ENCODE measurements at places on chromosomes 12 and 14.
A peak's percentile ranks its signal among the peaks of the same experiment; 100 is the strongest.

GRCh38 chr12:8917751-8918150, 3.4 kb downstream of the PHC1 start:
- DNase-seq: no peak

DNA sequence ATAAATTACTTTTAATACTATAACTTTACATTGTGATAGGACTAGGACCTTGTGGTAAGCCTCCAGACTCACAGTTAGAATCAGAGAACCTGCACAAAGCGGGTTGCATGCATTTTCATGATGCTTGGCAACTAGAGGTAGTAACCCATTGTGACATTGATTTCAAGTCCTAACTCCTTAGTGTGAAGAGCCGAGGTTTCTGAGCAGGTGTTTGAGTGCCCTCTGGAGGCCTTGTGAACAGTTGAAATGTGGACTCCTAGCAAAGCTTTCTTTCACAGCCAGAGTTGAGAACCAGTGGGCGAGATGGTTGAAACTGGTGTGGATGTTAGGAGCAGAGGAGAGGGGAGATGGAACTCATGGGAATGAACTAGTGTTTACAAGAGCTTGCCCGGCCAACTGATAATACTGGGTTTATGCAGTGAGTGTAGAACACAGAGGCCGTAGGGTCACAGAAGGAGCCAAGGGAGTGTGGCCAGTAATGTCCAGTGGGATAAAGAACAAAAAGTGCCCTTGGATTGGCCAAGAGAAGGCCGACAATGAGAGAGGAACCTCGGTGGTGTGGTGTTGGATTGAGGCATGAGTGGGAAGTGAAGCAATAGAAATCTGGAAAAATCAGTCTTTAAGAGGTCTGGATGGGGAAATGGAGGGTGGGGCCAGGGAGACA, 10.9 kb downstream of the ZNF664 start:
- no peak for DNase-seq

DNA sequence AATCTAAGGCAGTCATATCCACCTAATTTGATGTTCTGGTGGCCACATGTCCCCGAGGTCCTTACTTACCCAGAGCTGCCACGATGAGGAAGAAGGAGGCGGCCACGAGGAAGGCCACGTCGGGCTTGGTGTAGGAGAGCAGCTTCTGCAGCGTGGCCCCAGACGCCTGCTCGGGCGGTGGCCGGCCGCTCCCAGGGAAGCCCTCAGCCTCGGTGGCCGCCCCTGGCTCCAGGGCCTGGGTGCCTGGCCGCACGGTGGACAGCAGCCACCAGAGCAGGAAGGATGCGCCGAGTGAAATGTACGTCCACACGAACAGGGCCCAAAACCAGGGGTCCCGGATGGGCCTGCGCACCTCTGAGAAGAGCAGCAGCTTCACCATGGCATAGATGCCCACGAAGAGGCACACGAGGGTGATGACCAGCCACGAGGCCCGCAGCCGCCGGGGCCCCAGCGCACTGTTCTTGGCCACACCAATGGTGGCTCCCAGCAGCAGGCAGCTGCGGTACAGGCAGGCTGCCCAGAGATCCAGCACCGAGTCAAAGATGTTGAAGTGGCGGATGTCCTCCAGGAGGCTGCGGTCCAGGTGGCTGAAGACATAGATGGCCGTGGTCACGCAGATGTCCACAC, 6.6 kb downstream of the ABCB9 start:
- no peak for DNase-seq

GRCh38 chr12:59820594-59821011, 224.8 kb downstream of the SLC16A7 start:
- no peak for DNase-seq

- no peak for DNase-seq
These were observed 1278.4 kb upstream of the FLRT2 start for GRCh38 chr14:84251411-84252115.

- DNase-seq: no peak
These were observed 47.5 kb upstream of the TCL1A start for GRCh38 chr14:95761436-95761835.

DNA sequence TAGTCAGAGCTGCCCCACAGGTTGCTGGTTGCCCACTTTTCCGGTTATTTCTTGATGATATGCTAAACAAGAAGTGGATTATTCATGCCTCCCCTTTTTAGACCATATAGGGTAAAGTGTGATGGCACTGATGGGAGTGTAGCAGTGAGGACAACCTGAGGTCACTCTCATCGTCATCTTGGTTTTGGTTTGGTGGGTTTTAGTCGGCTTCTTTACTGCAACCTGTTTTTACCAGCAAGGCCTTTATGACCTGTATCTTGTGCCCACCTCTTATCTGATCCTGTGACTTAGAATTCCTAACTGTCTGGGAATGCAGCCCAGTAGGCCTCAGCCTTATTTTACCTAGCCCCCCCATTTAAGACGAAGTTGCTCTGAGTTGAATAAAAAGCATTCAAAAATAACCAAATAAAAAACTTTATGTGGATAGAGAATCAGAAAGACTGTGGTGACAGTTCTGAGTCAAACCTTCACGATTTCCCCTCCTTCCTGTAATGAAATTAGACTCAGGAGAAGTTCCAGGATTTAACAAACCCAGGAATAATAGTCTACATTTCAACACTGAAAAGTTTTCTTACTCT, 144.2 kb downstream of the PAWR start:
- DNase-seq: peak; percentile 16

GRCh38 chr14:62445570-62445969, 599.7 kb downstream of the KCNH5 start:
- no peak for DNase-seq

DNA sequence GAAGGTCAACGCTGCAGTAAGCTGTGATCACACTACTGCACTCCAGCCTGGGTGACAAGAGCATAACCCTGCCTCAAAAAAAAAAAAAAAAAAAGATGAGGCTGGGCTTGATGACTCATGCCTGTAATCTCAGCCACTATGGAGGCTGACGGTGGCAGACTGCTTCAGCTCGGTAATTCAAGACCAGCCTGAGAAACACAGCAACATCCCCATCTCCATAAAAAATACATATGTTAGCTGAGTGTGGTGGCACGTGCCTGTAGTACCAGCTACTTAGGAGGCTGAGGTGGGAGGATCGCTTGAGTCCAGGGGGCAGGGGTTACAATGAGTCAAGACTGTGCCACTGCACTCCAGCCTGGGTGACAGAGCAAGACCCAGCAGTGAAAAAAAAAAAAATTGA, 50.4 kb downstream of the GXYLT1 start:
- no peak for DNase-seq

DNA sequence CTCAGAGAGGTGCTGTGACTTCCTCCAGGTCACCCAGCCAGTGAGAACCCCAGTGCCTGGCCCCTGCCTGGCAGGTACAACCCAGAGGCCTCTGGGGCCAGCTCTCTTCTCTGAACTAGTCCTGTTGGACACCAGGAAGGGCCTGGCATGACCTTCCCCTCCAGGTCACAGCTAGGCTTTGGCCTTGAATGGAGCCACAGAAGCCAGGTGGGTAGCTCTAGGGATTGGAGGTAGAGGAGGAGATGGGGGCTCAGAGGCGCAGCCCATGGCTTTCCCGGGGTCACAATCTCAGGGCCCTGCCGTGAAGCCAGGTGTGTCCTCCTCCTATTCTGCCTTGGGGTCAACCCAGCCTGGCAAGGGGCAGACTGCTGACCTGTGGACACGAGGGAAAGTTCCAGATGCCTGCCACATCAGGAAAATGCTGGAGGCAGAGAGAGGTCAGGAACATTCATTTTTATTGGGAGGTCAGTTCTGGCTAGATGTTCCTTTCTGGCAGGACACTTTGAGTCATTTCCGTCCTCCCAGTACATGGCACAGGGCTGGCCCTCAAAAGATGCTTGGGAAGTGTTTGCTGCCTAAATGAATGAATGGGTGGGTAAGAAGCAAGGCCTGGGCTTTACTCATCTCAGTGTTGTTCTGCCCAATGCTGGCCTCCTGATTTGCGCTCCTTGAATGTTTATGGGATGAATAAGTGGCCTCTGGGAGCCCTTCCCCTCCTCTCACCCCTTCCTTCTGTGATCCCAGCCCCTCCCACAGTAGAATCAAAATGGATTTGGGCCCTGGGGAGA, 25.4 kb downstream of the FAM222A start:
- DNase-seq: no peak

GRCh38 chr14:56816574-56817391, 6.5 kb upstream of the OTX2 start:
- no peak for DNase-seq

DNA sequence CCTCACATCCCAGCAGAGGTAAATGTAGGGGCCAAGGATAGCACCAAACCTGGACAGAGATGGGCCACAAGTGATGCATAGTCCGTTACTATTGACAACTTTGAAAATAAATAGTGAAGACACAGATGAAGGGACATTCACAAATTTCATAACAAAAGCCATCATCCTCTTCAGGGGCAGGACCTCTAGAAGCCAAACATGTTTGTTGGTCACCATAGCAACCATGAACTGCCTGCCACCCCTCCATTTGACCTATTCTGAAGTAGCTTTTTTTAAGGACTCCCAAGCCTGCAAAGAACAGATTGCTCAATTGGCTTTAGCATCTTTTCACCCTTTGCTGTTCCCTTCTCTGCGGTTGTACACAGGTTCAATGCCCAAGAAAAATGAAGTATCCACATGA, 35.7 kb upstream of the MDM1 start:
- DNase-seq: no peak

GRCh38 chr14:91333650-91334039, 84.0 kb downstream of the CCDC88C start:
- no peak for DNase-seq

GRCh38 chr14:95667249-95667693, 19.0 kb upstream of the TCL1B start:
- DNase-seq: no peak

DNA sequence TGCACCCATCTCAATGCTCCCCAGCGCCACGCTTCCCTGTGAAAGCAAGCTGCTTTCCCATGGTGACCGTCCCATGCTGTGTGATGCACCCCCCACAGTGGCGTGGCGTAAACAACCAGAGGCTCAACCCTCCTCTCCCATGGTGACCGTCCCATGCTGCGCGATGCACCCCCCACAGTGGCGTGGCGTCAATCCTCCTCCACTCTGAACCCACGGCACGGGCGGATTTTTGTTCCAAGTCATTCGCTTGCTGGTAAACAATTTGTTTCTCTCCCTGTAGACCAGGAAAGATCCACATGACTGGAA, 8.9 kb downstream of the STX2 start:
- DNase-seq: no peak

DNA sequence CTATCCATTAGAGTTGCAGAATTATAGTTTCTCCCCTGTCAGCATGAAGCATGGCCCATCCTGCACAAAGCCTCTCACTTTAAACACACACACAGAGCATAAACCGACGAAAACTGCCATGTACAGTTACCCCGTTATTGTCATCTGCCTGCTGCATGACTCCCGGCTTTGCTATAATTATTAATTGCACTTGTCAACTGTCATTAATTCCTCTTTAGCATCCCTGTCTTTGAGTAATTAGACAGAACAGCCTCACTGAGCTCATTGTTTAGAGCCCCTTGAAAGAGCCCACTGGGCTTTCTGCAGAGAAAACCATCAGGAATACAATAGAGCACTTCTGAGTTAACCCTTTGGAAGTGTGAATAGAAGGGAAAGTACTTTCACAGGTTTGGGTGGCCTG, 307.2 kb upstream of the SOX5 start:
- no peak for DNase-seq

GRCh38 chr14:101723061-101723595, 38.4 kb upstream of the PPP2R5C start:
- no peak for DNase-seq

- DNase-seq: no peak
These were observed 4.4 kb upstream of the HOXC9 start for GRCh38 chr12:53995378-53996239.

- no peak for DNase-seq
These were observed 47.4 kb downstream of the SLC35F4 start for GRCh38 chr14:57818511-57818910.

DNA sequence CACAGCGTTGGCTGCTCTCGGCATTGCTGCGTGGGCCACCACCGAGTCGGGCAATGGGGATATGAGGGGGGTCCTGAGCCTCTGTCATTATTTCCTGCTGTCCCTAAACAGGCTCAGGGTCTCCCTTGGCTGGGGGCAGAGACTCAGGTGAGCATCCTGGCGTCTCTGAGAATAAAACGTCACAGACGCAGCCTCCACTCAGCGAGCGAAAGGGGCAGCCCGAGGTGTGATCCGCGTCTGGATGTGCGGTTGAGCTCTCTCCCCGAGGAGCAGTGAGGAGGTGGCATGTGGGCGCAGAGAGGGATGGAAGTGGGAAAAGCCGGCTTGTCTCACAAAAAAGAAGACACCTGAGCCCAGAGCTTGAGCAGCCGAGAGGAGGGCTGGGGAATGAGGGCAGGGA, 62.6 kb downstream of the GALNT9 start:
- no peak for DNase-seq

DNA sequence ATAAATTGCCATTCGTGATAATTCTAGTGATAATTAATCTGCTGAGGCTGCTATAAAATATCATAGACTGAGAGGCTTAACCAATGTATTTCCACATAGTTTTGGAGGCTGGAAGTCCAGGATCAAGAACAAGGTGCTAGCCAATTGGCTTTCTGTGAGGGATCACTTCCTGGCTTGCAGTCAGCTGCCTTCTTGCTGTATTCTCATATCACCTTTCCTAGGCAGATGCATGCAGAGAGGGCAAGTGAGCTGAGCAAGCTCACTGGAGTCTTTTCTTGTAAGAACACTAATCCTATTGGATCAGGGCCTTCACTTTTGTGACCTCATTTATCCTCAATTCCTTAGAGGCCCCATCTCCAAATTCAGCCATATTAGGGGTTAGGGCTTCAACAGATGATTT, 640.7 kb downstream of the DIO2 start:
- DNase-seq: no peak

DNA sequence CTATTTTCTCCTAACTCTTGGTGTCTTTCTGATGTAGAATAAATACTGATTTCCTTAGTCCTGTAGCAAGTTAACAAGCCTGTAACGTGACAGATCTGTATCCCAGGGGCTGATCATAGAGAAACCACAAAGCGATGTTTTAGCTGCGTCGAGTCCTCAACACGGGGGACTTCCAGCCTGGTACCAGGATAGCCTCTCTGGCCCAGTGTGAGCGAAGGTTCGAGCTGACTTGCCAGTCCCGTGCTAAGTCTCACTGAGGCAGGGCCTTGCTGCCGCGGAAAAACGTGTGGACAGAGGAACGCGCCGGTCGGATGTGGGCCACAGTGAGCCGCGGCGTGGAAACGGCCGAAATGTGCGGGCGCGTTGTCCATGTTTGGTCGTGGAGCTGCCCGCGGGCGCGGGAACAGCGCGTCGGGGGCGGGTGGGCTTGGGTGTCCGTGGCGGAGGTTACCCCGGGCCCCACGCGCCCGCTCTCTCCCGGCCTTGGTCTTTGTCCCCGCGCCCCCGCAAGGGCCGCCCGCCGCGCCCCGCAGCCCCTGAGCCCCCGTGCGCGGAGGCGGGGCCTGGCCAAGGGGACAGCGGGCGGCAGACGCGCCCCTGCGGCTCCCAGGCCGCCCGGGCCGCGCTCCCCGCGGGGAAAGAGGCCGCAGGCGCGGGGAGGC, 531 bp upstream of the EML1 start:
- no peak for DNase-seq
